ENCODE measurements at places on chromosomes 2 and 18. TPM values are rescaled to one million over a fixed set of nuclear protein-coding genes. Genes with fewer than 3 reads are reported as not detected.

DNA sequence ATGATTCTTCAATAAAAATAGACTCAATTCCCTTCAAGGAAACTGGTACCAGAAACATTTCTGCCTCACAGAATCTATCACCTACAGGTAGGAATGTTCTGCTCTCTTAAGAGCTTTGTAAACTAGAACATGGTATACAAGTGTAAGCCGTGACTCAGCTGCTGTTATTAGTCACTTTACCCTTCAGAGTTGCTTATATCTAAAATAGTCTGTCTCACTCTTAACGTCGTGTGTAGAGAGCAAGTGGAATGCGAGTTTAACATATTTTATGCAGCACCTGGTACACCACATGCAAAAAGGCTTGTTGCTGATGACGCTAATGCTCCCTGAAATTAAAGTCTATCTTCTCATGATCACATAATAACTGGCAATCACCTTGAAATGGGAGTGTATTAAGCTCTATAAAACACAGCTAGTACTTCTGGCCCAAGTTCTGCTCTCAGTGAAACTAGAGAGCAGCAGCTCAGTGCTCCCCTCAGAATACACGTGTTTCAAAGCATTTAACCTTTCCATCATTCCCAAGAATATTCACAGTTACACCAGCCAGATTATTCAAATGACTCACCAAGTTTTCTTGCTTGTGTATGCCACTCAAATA is 420.0 kb downstream of the ZEB2 start:
- DNase-seq: peak; percentile 80

GRCh38 chr18:79388043-79388442 is 7.7 kb upstream of the NFATC1 start:
- DNase-seq: no peak

DNA sequence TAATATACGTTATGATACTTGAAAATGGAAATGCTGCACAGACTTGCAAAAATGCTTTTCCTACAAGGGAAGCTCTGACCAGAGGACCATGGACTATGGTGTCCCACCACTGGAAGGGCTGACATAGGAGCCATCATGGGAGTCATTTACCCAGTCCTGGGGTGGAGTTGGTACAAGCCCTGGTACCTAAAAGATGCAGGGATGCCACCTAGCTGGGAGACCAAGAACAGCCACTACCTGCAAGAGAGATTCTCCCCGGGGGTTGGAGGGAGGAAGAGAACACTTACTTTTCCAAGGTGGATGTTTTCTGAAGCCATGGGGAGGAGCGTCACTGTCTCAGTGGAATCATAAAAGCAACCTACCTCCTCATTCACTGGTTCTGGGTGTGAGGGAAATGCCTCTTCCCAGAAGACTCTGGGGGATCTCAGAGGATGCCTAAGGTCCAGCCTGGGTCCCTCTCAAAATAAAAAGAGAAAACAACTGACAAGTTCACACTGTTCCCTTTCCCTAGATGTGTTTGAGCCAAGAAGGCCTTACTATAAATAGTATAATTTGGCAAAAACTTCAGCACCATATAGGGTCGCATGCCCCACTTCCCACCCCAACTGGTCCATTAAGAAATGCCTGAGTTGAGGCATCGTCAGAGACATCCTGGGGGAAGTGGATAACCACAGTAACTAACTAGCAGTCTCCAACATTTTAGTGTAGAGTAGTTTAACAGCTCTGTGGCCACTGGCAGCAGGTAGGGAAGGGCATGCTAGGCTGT is 39.9 kb downstream of the REEP1 start:
- peak; percentile 34 for DNase-seq

The SMARCAL1 gene
- total RNA-seq: 9.3 TPM

DNA sequence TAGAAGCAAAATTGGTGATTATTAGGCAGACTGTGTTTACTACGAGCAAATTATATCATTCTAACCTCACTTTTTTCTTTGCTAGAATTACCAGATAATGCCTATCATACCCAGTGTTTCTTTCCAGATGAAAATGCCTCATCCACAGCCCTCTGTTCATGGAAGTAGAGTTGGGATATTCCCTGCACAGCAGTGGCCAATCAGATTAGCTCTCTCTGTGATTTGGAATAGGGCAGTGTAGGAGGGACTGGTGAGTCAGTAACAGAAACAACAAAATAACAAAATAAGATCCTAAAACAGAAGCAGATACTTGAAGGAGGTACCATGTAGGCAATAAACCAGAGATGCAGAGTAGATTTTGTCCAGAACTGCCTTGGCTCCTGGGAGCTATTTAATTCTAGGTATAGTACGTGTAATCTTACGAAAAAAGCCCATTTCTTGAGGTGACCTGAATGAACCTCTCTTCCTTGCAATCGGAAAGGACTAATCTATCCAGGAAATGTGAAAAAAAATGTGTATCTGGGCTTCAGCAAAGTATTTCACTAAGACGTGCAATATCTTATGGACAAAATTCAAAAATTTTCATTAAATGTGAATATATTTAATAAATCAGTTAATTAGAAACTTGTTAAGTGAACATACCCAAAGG is 18.4 kb upstream of the TMEM17 start:
- DNase-seq: peak; percentile 8

- DNase-seq: no peak
Observed at GRCh38 chr2:171943869-171944268, 21.6 kb downstream of the HAT1 start.

- peak; percentile 86 for DNase-seq
Observed at GRCh38 chr2:100752628-100753333, 67.2 kb upstream of the NPAS2 start.

- DNase-seq: no peak
Observed at GRCh38 chr18:64179556-64180080, 30.7 kb upstream of the LINC00305 start.

The PPIL3 gene
- total RNA-seq: 43.8 TPM

DNA sequence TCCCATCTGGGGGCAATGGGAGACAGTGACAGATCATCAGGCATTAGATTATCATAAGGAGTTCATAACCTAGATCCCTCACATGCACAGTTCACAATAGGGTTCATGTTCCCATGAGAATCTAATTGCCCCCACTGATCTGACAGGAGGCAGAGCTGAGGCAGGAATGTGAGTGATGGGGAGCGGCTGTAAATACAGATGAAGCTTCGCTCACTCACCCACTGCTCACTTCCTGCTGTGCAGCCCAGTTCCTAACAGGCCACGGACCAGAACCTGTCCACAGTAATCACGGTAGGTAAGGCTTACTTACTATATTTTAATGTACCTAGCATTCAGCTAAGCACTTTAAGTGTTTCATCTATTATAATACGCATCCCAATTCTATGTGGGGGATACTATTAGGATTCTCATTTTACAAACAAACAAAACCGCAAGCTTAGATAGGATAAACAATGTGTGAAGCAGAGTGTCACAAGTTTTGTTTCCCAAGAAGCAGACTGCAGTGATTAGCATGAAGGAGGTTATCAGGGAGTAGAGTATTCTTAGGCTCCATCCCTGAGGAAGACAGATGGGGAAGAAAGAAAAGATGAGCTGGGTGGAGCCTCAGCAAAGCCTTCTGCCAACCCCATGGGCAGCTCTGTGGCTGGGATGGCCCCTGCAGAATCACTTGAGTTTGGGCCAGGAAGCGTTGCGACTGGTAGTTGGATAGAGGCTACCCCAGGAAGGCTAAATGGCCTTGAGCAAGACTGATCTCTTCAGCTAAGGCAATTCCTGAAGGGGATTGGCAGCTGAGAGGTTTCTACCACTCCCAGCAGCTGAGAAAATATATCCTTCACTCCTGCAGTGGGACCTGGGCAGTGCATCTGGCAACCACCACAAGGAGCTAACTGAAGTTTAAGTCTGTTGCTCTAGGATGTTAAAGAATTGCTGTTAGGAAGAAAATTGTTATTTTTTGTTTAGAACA is 133.1 kb downstream of the MREG start:
- DNase-seq: peak; percentile 45

DNA sequence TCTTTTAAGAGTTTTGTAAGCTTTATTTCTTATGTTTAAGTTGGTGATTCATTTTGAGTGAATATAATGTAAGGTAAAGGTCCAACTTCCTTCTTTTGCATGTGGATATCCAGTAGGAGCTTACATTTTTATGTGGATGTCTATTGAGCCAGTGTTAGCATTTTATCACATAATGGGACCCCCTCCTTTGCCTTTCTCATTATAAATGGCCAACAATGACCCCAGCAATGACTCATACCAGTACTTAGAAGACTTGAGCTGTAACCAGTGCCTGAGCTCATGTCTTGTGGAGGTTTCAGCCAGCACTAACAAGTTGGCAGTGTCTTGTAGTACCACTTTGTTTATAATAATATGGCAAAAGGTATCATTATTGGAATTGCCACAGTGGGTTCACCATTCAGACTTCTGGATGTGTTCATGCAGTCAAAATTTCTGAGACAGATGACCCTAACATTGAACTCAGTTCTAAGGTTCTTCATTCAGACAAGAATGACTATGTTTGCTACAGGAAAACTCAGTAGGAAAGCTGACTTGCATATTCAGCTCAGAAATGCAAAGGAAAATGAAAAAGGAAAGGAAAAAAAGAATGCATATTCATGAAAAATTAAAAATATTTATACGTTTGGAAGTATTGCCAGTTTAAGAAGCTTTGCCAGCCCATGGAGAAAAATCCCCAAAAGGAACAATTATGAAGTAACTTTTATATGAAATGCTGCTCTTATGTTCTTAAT is 41.0 kb downstream of the CDKL4 start:
- no peak for DNase-seq

The RTP5 gene
- total RNA-seq: not detected

The TIA1 gene
- total RNA-seq: 116 TPM

DNA sequence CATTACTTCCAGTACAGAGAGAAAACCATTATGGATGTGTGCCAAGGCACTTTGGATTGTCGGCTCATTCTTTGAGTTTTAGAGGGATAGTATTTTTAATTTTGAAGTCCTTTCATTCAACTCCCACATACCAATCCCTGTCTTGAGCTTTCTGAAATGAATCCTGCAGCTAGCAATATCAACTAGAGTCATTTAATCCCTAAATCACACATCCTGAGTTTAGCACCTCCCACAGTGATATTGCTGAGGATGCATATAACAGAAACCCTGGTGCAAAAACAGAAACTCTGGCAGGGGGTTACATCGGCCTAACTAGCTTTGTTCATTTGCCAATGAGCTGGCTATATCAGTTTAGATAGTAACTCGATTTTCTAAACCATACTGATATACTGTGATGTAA is 427.3 kb downstream of the LRP1B start:
- no peak for DNase-seq

DNA sequence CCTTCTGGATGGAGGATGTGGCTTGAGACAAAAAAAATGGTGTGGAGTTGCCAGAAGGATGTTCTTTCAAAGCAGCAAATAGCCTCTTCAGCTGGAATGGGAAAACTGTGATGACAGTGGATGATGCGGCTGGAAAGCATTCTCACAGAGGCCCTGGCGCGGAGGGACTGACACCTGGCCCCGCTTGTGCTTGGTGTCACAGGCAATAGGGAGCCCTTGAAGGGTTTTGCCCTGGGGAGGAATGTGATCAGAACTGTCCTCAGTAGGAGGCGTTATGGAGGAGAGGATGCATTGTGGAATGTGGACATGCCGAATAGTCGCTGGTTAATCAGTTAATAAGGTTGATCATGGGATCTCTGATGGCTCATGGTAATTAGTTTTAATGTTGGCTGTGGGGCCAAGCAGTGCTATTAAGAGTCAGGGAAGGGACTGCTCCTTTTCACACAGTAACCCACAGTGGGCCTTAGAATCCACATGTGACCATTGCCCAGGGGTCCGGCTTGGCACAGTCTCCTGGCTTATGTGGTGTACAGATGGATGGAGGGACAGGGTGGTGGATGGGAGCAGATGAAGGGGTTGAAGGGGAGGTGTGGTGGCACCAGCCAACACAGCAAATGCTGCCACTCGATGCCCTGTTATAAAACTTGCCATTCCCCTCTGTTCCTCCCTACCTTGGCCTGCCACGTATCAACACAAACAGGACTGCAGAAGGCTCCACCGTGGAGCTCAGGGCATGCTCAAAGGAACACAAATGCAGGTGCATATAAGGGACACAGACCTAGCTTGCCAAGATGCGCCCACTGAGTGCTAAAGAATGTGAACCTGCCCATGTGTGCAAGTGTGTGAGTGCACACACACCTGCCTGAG is 71.7 kb downstream of the CIB4 start:
- no peak for DNase-seq

- no peak for DNase-seq
Observed at GRCh38 chr2:10306901-10307463, 4.3 kb downstream of the HPCAL1 start.

The PSMA8 gene
- total RNA-seq: not detected

The PRKAG3 gene
- not detected for total RNA-seq

DNA sequence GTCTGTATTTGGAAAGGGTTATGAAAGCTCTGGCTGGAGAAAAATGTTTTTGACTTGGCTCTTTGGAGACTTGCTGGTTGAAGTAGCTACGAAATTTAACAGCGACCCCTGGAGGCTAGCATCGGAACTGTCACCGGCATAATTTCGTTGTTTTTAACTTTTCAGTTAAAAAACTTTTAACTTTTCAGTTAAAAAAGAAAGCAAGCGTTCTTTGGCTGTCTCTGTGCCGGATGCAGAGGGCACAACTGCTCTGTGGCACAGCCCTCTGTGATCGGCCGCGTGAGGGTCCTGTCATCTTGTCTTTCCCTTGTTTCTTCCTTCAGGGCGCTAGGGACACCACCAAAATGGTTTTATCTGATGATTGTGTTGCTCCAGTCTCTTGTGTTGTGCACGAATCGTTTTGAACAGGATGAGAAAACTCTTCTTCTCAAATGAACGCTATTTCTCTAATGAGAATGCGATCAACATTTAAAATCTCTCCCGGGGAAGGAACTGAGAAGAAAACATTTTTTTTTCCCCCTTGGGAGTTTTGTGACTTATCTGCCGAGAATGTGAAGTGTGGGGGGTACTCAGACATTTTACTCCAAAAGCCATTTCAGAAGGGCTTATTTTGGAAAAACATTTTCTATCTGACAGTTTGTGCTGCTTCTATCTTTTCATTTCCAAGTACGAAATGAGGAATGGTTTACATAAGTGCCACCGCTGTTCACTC is 57.1 kb downstream of the ADCYAP1 start:
- peak; percentile 30 for DNase-seq

GRCh38 chr18:71919211-71919610 is 624.9 kb downstream of the CBLN2 start:
- no peak for DNase-seq

- DNase-seq: no peak
Observed at GRCh38 chr2:121103960-121104359, 181.0 kb downstream of the TFCP2L1 start.

- no peak for DNase-seq
Observed at GRCh38 chr2:118970396-118971135, 28.6 kb downstream of the MARCO start.

Measured in RPMI7951 (cell line).